Hematopoietic multipotent progenitor cell treated with erythropoietin and hydrocortisone succinate and interleukin-3 and kit ligand, for 17 days (in vitro differentiated cells): ENCODE measurements at places on chromosomes 7 and 10.

DNA sequence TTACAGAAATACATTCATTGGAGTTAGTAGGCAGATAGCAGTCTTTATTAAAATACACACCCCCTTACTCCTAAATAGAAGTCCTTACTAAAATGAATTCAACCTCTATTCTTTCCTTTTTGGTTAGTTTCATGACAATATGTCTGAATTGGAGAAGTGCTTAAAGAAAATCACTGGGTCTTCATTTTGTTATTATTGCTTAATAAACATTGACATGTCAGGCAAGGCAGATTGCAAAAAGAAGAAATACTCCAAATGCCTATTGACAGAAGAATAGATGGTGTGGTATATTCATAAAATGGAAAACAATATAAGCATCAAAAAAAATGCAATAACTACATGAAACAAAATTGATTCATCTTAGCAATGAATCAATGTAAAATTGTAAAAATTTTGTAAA, 135.5 kb downstream of the TMEM26 start:
- no peak for DNase-seq

DNA sequence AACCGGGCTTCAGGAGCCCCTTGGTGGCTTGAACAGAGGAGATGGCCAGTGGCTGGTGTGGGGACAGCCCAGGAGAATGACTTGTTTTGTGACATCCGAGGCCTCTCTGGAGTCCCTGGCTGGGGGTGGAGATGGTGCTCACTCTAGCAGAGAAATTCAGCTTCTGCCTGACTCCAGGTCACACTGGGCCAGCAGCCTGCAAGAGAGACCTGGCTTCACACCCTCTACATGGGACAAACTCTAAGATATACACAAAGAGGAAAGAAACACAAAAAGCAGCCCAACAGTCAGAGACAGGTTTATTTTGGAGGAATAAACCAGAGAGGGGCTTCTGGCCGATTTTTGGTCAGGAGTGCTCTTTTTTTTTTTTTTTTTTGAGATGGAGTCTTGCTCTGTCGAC, 132.8 kb downstream of the ELFN1 start:
- DNase-seq, result no peak

DNA sequence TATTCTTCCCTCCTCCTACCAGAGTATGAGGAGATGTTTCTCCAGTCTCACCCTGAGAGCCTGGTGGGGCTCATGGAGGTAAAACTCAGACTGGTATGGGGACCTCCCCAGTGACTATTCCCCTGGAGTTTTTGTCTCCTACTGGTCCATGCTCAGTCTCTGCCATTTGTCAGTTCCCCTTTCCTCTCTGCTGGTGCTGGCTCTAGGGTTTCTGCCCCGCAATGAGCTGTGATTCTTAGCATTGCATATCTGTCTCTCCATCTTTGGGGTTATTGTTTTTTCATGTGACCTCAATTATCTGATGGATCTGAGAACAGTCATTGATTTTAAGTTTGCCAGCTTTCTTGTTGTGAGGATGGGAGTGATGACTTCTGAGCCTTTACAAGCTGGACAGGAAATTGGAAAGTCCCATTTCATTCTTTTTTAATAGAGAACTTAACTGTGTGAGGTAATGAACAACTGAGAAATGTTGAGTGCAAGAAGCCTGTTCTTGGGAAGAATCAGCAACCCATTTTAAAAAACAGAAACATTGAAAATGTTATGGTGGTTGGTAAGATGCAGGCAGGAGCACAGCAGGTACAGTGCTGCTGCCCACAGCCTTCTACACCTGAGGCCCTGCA, 26.9 kb downstream of the NACAD start:
- DNase-seq, result no peak

DNA sequence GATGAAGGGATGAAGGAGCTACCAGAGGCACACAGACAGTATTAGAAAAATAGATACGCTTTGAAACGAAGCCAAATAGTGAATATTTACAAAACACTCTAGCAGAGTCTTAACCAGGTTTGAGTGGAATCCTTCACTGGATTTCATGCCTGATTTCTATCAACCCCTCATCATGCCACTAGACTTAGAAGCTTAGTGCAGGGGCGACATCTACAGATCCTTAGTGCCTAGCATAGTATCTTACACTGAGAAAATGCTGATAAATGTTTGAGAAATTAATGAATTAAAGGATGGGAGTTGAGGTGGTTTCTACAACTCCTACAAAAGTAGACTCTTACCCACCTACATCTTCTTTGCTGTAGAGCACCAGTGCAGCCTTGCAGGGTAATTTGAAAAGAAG, 54.7 kb upstream of the CCNJ start:
- no peak for DNase-seq

DNA sequence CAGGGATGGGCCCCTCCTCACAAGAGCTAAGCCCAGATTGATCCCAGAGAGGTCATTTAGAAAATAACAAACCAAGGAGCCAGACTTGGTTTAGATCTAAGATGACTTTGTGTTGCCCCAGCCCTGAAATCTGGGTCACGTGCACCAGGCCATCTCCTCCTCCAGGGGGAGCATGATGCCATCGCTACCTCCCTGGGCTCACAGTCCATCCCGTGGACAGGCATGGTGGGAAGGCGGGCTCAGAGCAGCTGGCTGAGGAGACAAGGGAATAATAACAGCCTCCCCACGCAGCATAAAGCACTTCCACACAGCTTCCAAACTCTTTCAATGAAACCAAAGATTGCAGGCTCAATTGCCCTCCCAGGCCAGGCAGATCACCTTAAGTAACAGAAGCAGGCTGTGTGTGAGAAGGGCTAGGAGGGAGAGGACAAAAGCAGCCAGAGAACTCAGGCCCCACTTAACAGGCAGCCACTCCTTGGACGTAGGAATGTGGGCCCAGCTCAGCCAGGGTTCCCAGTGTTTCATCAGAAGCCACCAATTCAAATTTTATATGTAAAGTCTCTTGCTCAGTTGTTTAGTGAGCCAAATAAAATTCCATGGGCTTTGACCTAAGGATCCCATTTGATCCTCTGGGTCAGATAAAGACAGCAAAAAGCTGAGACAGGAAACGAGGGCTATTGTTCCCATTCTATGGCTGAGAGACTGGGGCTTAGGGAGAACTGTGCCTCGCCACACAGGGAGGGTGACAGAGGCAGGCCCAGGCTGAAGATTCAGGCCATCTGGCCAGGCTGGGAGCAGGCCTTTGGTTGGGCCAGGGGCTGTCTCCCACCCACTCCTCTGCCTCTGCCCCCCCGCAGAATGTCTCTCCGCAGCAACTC, 100.2 kb downstream of the COL13A1 start:
- DNase-seq, result no peak

GRCh38 chr7:27966219-27966780, 214.3 kb downstream of the JAZF1 start:
- DNase-seq, result no peak

- DNase-seq, result no peak
These were observed 61.2 kb downstream of the EMX2 start for GRCh38 chr10:117603726-117604125.

GRCh38 chr7:37109016-37109683, 339.5 kb downstream of the ELMO1 start:
- DNase-seq, result no peak
